Heart right ventricle (tissue), 16 donors: ENCODE measurements at places on chromosomes 3 and 15. TPM values are rescaled to one million over a fixed set of nuclear protein-coding genes. Genes with fewer than 3 reads are reported as not detected.

DNA sequence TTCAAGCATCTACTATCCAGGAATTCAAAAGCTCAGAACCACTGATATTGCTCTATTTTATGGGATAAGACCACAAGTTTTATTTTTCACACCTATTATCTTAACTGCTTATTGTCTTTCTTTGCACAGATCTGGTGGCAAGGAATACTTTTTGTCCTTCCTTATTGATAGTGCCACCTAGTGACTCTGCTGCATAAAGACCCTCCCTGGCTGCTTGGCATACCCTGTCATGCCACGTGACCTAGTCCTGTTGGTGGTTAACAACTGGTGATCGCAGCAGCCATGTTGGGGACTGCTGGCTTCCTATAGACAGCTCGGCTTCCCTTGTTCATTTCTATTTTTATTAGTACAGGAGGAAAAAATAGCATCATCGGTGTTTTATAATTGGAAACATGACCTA, 236.3 kb downstream of the MEX3B start:
- DNase-seq: no peak
- H3K27ac ChIP-seq: no peak overlapping the region
- H3K27me3 ChIP-seq: no peaks in the 10 kb centered on the region
- no peak overlapping the region for H3K4me3 ChIP-seq

GRCh38 chr3:62923066-62923465, 47.9 kb upstream of the CADPS start:
- H3K27ac ChIP-seq: no peak overlapping the region
- H3K27me3 ChIP-seq: no peaks in the 10 kb centered on the region
- no peak overlapping the region for H3K4me3 ChIP-seq
- no peak for DNase-seq
- H3K36me3 ChIP-seq: no peaks in the 10 kb centered on the region

The AMIGO3 gene
- total RNA-seq: not detected

DNA sequence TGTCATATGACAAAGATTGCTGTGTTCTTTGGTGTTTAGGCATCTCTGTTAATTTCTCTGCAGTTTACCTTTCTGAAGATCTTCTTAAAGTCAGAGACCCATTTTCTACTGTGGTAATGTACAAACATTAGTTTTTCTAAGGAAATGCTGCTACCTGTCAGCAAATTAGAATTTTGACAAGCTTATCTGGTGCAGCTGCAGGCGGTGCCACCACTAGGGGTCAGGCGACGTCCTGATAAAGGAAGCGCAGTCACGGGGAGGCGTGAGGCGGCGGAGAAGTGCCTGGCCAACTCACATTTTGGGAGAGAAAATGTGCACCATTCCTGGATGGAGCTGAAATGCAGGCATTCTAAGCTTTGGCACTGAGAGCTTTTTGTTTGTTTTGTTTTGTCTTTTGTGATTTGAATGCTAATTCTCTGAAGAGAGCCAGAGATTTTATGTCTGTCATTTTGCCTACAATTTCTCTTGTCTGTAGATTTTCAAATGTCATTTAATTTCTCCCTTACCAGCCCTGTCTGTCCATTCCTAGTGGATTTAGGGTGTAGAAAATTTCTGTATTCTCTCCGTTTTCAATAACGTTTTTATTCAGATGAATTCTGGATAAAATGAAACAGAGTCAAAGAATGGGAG, 24.9 kb upstream of the SIAH2 start:
- no peak overlapping the region for H3K27ac ChIP-seq
- no peaks in the 10 kb centered on the region for H3K36me3 ChIP-seq
- peaks cover 4% of the 10 kb centered on the region for H3K27me3 ChIP-seq
- peak; percentile 83 for DNase-seq
- no peak overlapping the region for H3K4me3 ChIP-seq

GRCh38 chr3:52468336-52468735, 12.9 kb downstream of the NISCH start:
- peaks cover 9% of the 10 kb centered on the region for H3K36me3 ChIP-seq
- no peaks in the 10 kb centered on the region for H3K27me3 ChIP-seq
- H3K4me3 ChIP-seq: no peak overlapping the region
- no peak for DNase-seq

DNA sequence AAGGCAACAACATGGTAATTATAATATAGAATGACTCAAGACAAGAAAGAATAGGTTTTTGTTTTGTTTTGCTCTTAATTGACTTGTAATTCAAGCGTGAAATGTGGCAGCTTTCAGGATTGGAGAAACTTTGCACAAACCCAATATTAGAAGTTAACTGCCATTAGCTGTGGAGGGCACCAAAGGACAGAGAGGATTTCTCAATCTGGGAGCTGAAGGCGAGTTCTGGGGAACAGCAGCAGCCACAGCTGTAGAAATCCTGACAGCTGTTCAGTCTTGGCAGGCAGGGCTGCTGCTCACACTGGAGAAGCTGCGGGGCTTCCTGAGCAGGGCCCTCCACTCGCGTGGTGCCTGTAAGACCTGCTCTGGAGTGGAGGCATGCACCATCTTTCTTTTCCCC, 182.2 kb upstream of the IL12A start:
- no peaks in the 10 kb centered on the region for H3K36me3 ChIP-seq
- H3K27ac ChIP-seq: peak overlapping the region; percentile 68
- peak; percentile 69 for DNase-seq
- H3K27me3 ChIP-seq: no peaks in the 10 kb centered on the region
- no peak overlapping the region for H3K4me3 ChIP-seq

DNA sequence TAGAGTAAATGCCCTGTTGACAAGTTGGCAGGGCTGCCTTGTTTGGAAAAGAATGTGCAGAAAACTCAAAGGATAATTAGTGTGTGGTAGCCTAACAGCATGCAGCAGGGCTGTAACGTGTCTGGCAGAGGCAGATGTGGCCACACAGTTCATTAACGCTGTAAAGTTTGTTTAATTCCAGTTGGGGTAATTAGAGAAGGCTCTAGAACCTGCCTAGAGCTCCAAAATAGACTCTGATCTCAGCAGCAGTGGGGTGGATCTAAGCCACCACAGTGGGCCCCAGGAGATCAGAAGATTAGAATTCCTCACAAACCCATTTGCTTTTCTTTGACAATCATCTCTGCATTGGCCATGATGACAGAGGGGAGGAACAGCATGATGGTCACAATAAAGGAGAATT, 65.1 kb upstream of the LEKR1 start:
- H3K27ac ChIP-seq: no peak overlapping the region
- no peak overlapping the region for H3K4me3 ChIP-seq
- no peak for DNase-seq
- no peaks in the 10 kb centered on the region for H3K36me3 ChIP-seq
- no peaks in the 10 kb centered on the region for H3K27me3 ChIP-seq
- no peaks in the 10 kb centered on the region for H3K4me1 ChIP-seq

- no peak overlapping the region for H3K4me3 ChIP-seq
- H3K27ac ChIP-seq: no peak overlapping the region
- H3K27me3 ChIP-seq: no peaks in the 10 kb centered on the region
- H3K4me1 ChIP-seq: no peaks in the 10 kb centered on the region
- no peaks in the 10 kb centered on the region for H3K36me3 ChIP-seq
- no peak for DNase-seq
Measured at GRCh38 chr15:99845009-99845408, 111.8 kb upstream of the LYSMD4 start.

DNA sequence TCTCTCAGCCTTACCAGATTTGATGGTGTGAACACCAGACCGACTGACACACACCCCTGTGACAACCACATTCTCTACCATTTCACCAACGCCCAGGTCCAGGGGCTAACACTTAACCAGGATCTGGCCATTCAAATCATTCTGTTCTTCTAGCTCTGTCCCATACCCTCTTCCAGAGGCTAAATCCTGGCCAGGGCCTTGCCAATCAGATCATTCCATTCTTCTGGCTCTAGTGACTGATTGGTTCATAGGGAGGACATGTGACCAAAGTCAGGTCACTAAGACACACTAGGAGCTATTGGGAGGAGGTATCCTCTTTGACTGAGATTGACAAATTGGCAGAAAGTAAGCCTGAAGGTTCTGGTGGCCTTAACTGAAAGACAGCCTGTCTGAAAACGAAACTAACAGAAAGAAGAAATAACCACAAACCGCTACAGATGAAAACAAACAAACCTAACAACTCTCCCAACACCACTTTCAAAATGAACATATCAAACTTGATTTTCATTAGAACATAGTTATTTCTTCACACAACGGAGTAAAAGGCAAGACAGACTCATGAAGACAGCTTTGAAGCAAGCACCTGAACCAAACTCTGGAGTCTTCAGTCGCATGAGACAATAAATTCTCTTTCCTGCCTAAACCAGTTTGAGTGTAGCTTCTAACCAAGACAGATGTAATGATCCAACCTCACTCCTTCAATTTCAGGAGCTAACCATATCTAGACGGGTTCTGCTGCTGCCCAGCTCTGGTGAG, 68.5 kb downstream of the TRANK1 start:
- no peaks in the 10 kb centered on the region for H3K36me3 ChIP-seq
- DNase-seq: no peak
- H3K4me1 ChIP-seq: no peaks in the 10 kb centered on the region
- H3K4me3 ChIP-seq: no peak overlapping the region

- no peaks in the 10 kb centered on the region for H3K36me3 ChIP-seq
- DNase-seq: no peak
- H3K27me3 ChIP-seq: no peaks in the 10 kb centered on the region
- no peak overlapping the region for H3K27ac ChIP-seq
Measured at GRCh38 chr3:172582712-172583111, 59.5 kb upstream of the TNFSF10 start.

DNA sequence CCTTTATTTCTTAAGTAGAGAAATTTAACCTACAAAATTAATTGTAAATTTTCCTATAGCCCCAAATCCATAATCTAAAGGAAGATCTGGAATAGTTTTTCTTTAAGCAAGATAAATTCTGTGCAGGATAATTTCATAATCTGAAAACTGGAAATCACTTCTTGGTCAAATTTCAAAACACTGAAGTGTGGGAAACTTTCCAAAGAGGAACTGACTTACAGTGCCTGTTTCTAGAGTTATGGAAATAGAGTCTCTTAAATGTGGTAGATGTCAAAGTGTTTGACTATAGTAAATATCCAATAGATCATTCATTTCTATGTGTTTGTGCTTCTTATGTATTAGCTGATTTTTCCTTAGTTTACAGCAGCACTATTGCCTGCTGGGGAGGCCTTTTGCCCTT, 1.6 kb upstream of the P2RY13 start:
- peaks cover 4% of the 10 kb centered on the region for H3K4me1 ChIP-seq
- DNase-seq: no peak
- H3K4me3 ChIP-seq: no peak overlapping the region
- no peaks in the 10 kb centered on the region for H3K36me3 ChIP-seq
- peak overlapping the region; percentile 51 for H3K27ac ChIP-seq

- H3K36me3 ChIP-seq: no peaks in the 10 kb centered on the region
- DNase-seq: no peak
- H3K4me1 ChIP-seq: no peaks in the 10 kb centered on the region
Measured at GRCh38 chr3:160368804-160369203, 30.2 kb downstream of the IFT80 start.

DNA sequence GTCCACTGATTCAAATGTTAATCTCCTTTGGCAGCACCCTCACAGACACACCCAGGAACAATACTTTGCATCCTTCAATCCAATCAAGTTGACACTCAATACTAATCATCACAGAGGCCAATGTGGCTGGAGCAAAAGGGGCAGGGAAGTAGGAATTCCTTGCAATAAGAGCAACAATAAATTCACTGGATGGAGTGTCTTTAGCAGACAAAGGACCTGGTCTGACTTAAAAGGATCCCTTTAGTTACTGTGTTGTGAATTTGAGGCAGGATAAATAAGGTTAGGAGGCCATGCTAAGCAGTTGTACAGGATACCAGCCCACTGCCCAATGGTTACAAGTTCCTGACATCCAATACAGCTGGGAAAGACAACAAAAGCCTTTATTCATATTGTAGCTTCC, 12.3 kb upstream of the GFM1 start:
- H3K27ac ChIP-seq: no peak overlapping the region
- H3K27me3 ChIP-seq: no peaks in the 10 kb centered on the region
- no peak overlapping the region for H3K4me3 ChIP-seq
- no peaks in the 10 kb centered on the region for H3K4me1 ChIP-seq
- H3K36me3 ChIP-seq: no peaks in the 10 kb centered on the region
- no peak for DNase-seq

- H3K27ac ChIP-seq: no peak overlapping the region
- DNase-seq: no peak
- H3K27me3 ChIP-seq: no peaks in the 10 kb centered on the region
- no peak overlapping the region for H3K4me3 ChIP-seq
- H3K36me3 ChIP-seq: peaks cover 98% of the 10 kb centered on the region
Measured at GRCh38 chr3:47082519-47082918, 81.4 kb downstream of the SETD2 start.

The GUCA1C gene
- total RNA-seq: 8.3 TPM

The MB21D2 gene
- 2.0 TPM for total RNA-seq

DNA sequence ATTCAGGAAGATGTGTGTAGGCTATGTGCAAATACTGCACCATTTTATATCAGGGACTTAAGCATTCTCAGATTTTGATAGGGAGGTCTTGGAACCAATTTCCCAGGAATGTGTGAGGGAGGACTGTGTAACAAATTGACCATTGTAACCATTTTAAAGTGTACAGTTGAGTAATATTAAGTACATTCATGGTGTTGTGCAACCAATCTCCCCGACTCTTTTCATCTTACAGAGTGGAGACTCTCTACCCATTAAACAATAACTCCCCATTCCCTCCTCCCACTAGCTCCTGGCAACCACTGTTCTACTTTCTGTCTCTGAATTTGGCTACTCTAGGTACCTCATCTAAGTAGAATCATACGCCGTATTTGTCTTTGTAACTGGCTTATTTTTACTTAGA, 5.1 kb downstream of the RCN2 start:
- no peaks in the 10 kb centered on the region for H3K27me3 ChIP-seq
- H3K4me1 ChIP-seq: peaks cover 7% of the 10 kb centered on the region
- H3K27ac ChIP-seq: no peak overlapping the region
- peaks cover 81% of the 10 kb centered on the region for H3K36me3 ChIP-seq
- DNase-seq: no peak
- no peak overlapping the region for H3K4me3 ChIP-seq

DNA sequence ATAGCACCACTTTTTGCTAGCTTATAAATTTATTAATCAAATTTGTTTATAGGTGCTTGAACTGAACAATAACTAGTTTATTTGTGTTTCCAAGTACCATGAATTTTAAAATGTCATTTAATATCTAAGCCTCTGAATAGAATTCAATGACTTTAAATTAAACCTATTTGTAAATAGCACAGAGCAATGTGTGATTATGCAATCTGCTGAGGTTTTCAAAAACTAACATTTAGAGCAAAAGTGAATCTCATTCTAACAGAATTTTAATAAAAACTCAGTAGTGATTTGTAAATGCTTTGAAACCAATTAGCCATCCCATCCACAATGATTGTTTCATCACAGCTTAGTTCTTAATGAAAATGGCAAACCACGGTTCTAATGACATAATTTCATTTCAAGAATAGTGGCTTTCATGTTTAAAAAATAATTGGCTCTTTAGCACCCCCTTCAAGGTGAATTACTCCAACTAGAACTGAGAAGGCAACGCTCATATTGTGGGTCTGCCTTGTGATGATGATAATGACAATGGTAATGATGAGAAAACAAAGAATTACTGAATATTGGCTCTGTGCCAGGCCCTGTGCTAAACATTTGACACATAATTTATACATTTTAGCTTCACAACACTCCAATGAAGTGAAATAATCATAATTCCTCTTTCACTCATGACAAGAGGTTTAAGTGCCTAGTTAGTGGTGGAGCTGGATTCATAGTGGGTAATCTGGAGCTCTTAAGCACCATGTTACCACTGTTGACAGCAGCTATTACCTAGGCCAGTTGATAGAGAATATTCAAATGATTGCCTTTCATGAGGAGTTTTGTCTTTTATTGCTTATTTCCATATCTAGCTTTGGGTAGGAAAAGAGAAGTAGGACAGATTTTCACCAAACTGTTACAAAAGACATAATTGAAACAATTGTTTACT, 145.7 kb downstream of the RBMS3 start:
- peak overlapping the region; percentile 28 for H3K27ac ChIP-seq
- H3K4me3 ChIP-seq: no peak overlapping the region
- peaks cover 48% of the 10 kb centered on the region for H3K4me1 ChIP-seq
- no peaks in the 10 kb centered on the region for H3K36me3 ChIP-seq
- H3K27me3 ChIP-seq: no peaks in the 10 kb centered on the region

The WWTR1 gene
- 52.0 TPM for total RNA-seq

The NPAP1 gene
- total RNA-seq: not detected
